ENCODE measurements at places on chromosomes 3 and 15.

DNA sequence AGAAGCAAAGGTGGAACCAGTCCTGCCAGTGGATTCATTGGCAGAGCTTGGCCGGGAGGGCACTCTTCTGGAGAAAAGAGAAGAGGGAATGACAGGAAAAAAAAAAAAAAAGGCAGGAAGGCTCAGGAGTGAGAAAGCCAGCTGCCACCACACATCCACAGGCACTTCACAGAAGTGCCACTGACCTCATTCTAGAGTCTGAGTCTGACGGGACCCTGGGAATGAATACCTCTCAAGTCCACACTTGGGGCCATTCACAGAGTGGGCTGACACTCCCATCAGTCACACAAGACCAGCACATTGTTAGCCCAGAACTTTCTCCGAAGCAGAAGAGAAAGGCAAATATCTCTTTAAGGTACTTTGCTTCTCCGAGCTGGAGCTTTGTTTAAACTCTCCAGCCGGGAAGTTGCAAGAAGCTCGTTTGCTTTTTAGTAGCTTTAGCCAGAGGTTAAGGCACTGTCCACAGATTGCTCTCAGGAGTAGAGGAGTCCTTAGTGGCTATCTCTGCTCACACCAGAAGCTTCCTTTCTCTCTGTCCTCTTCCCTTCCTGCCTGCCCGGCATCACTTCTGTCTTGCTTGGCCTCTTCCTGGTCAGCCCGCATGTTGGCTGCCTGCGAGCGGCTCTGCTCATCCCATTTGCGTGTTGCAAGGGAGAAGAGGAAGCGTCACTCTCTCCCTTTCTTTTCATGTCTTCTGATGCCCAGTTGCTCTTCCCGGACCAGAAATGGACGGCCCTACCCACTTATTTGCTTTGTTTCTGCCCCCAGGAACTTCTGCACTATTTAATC lies 53.8 kb downstream of the CMTM6 start:
- no peak for DNase-seq

DNA sequence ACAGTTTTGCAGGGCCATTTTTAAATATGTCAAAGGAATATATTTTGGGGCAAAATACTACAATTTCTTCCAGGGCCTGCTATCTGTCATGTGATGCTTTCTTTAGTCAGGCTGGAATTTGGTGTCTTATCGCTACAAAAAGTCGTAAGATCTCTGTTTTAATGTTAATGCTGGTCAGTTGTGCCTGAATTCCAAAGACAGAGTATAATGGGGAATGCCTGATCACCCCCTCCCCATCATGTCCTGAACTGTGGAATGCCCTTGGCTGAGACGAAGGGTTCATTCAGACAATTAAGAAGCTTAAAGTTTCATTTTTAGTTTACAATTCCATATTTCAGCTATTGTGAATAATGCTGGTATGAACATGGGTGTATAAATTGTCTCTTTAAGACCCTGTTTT lies 203.0 kb downstream of the TBC1D5 start:
- no peak for DNase-seq

DNA sequence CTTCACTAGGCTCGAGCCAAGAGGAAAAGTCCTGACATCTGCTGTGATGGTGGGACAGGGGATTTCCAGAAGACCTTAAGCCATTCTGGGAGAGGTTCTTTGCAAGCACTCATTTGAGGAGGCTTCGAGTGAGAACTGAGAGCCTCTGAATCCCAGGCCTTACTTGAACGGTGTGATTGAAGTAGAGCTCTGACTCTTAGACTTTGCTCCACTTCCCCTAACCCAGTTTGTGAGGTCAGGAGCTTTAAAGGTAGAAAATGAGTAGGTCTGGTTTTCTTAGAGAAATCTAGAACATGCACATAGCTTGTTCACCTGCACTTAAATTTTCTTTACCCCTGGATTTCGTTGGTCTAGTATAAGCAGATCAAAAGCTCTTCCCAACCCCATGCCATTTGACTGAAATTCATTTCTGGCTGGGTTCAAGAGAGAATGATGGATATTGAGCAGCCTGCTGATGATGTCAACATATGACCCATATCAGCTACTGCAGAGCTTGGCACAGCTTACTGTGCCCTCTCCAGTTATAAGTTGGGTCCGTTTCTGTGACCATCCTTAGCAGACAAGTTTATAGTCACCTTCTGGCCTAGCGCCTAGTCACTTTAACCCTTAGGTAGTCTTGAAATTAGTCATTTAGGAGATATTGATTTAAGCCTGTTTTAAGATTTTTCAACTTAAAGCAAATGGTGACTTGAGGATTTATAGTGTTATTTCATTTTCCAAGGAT lies 229.2 kb upstream of the CHRM5 start:
- no peak for DNase-seq

DNA sequence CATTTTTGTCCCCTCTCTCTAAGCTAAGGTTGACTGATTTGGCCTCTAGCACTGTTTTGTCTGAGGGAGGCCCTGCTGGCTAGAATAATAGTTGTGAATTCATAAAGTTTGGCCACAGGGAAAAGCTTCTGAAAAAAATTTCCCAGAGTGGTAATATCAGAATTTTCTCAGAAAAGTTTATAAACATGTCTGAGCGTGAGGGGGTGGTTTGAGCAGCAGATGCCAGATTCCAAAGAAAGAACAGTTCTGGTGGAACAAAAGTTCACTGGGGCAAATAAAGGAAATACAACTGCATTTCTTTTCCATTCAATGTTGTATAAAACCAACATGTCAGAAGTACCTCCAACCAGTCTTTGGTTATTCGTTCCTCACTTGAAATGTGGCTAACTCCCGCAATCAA lies 61.2 kb downstream of the CLDN1 start:
- no peak for DNase-seq

- DNase-seq, result no peak
These were observed 1006.7 kb upstream of the NR2F2 start for GRCh38 chr15:95323796-95324195.

DNA sequence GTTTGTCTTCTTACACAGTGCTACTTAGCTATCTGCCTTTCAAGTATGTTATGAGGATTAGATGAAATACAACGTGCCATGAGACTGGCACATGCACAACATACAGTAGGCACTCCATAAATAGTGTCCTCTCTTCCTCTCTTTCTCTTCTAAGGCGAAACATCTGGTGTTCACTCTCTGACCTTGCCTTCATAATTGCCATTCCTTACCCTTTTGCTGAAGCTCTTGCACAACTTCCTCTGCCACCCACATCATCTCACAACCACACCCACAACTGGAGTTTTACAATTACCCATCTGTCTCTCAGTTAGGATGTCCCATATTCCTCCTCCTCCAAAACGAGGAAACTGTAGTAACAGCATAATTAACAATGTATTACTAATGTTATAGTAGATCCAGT lies 26.4 kb upstream of the ACP3 start:
- DNase-seq, result no peak

- DNase-seq, result no peak
These were observed 68.4 kb downstream of the HERC1 start for GRCh38 chr15:63765338-63765737.

- no peak for DNase-seq
These were observed 103.1 kb downstream of the LRIG1 start for GRCh38 chr3:66397745-66398144.

DNA sequence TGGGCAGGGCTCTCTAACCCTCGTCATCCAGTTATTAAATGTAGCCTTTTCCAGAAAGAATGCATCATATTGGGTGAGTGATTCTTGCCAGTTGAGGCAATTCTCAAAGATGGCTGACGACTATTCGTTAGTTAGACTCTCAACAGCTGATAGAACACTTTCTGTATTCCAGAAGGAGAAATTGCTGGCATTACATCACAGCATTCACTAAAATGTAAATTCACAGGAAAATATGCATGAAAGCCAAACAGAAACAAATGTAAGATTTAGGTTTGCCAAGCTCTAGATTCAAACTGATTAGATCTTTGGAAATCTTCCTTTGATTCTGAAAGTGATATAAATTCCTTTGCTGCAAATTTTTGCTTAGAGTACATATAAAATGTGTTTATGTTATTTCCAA lies 1501.0 kb downstream of the SI start:
- DNase-seq, result no peak

DNA sequence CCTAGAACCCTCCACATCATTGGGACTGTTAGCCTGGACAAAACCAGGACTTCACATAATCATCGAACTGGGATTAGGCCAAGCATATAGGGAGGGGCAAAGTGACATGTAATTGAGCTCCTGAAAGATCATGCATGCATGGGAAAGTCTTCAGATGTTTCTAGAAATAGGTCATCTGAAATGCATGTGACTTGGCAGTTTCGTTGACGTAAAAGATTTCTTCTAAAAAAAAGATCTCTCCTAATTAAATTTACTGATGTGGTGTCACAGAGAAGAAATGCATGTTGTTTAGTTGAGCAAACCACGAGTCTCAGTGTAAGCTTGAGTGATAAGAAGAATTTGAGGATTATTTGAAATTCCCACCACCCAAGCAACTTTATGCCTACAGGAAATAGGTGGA lies 70.0 kb upstream of the LIMD1 start:
- DNase-seq, result no peak

GRCh38 chr15:40554161-40554525 lies 10.7 kb downstream of the CCDC32 start:
- DNase-seq, result no peak

Measured in stimulated activated naive CD4-positive, alpha-beta T cell (primary cell).